ENCODE measurements at places on chromosomes 6 and 20.

GRCh38 chr6:11366934-11367637 lies 134.6 kb upstream of the NEDD9 start:
- no peak for DNase-seq

DNA sequence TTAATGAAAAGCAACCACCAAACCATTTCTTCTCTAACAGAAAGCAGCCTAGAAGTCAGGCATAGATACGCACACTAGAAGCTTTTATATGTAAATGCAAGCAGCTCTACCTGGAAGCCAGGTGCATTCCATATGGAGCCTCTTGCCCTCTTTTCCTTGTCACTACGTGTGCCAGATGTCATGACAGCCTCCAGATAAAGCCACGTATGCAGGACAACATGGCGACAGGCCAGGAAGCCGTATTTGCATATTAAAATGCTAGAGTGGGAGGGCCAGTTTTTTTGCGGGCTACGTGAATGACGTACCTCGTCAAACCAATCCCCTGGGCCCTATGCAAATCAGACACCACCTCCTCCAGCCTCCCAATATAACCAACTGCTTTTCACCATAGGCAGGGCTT lies 308.1 kb upstream of the SPTLC3 start:
- no peak for DNase-seq

DNA sequence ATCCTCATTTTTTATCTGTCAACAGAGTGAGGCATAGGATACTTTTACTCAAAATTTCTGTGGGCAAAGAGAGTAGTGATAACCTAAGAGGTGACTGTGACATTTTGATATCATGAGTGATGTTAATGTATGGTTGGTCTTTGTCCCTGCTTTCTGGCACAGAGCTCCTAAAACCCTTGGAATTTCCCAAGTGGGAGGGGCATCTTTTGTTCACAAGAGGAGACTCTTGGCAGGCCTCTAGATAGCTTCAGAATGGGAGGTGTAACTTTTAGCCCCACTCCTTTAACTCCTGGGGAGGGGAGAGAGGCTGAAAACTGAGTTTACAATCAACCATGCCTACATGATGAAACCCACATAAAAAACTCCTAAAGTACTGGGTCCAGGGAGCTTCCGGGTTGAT lies 527.8 kb downstream of the RFPL4B start:
- DNase-seq: no peak

DNA sequence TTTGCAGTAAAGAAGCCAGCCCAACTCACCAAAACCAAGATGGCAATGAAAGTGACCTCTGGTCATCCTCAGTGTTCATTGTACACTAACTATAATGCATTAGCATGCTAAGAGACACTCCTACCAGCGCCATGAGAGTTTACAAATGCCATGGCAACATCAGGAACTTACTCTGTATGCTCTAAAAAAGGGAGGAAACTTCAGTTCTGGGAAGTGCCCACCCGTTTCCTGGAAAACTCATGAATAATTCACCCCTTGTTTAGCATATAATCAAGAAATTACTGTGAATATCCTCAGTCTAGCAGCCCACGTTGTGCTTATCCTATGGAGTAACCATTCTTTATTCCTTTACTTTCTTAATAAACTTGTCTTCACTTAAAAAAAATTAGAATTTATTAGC lies 19.4 kb upstream of the TRERF1 start:
- no peak for DNase-seq

DNA sequence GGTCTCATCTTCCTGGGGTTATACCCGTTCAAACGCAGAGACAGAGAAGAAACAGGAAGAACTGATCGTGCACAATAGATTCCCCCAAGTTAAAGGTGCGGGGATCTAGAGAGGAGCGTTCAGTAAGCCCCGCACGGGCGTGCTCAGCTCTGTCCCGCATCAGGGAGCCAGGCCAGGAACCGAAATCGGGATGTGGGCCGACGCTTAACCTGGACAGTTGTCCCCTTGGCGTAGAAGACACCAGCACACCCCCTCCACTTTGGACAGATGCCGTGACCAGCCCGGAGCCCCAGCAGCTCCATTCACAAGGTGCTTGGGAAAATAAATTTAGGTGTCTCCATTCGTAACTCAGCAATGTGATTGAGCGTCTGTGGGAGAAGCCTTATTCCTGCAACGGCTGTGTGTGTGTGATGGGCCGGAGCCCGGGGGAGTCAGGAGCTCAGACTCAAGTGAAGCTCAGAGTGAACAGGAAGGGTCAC lies 24.0 kb upstream of the GATA5 start:
- no peak for DNase-seq

DNA sequence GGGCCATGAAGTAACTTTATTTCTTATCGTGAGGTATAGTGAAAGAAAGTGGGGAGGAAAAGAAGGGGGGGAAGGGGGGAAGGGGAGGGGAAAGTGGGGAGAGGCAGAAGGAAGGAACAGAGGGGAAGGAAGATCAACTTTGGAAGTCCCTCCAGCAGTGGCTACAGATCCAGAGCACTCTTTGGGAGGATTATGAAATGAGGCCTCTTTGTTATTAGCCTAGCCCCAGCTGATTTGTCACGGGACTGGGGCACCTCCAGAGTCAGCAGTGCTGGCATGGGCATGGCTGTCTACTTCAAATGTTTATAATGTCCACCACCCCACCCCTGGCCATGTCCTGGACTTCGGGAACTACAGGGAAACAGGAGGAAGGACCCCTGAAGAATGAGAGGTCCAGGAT lies 7.6 kb downstream of the MOCS1 start:
- DNase-seq: no peak

All from NCI-H524 (cell line).